Trophoblast cell (in vitro differentiated cells and primary cell): ENCODE measurements at places on chromosomes 16 and 17.
A peak's percentile ranks its signal among the peaks of the same experiment; 100 is the strongest.

DNA sequence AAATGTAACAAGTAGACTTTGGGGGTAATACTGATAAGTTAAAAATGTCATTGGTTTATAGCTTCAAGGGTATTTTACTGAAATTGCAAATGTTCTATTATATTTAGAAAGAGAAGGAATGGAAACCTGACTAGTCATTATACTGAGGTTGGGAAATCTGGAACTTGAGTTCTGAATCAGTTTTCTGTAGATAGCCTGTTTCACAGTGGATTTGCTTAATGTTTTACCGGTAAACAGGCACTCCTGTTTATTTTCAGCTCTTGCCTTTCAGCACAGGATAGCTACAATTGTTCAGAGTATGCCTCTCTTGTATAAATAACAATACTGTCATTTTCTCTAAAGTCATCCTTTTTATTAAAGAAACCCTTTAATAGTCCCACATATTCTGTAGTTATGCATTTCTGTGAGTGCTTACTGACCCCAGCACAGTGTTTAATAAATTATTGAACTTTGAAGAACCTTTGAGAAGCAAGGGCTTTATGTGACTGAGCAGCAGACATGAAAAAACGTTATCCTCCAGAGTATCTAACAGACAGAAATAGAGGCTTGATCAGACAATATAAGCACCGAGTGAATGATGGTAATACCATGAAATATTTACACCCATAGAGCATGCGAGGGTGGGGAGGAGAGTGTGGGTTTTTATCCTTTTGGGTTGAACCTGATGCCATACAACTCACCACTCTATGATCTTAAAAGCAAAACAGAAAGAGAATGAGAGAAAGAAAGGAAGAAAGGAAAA lies 58.2 kb downstream of the FTO start:
- no peak overlapping the region for H3K27ac ChIP-seq
- no peaks in the 10 kb centered on the region for H3K36me3 ChIP-seq
- no peak overlapping the region for H3K4me3 ChIP-seq
- peaks cover 8% of the 10 kb centered on the region for H3K4me1 ChIP-seq
- H3K27me3 ChIP-seq: no peaks in the 10 kb centered on the region

DNA sequence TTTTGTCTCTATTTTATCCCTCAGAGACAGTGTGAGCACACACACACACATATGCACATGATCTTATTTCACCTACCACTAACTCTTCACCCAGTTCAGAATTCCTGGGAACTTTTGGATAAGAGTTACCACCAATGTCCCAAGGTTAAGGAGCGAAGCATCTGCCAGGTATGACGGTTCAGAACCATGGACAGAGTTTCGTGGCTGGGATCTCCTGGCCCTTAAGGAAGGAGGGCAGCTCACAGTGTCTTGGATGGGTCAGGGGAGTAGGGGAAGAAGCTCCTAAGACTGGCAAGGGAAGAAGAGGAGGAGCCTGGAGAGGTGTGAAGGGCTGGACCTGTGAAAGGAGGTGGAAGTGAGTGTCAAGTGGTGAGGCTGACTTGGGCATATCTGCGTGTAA lies 23.0 kb upstream of the TMEM132E start:
- peak; percentile 9 for DNase-seq
- H3K36me3 ChIP-seq: no peaks in the 10 kb centered on the region
- no peaks in the 10 kb centered on the region for H3K27me3 ChIP-seq

DNA sequence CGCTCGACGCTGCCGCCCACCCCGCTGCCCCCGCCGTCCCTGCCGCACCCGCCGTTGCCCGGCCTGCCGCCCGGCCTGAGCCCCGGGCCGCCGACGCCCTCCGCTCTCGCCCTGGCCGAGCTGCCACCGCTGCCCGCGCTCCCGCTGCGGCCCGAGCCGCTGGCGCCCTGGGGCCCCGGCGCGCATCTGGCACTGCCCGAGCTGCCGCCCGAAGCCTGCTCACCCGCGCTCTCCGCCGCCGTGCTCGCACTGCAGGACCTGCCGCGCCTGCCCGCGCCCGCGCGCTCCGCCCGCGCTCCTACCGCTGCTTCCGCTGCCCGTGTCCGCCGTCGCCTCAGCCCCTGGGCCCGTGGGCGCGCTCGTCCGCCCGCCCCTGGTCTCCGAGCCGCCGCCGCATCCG lies 8.4 kb upstream of the CLDN9 start:
- peak overlapping the region; percentile 31 for H3K27ac ChIP-seq
- H3K36me3 ChIP-seq: no peaks in the 10 kb centered on the region
- peak; percentile 35 for DNase-seq
- peak overlapping the region; percentile 72 for H3K4me3 ChIP-seq
- H3K27me3 ChIP-seq: no peaks in the 10 kb centered on the region
- H3K4me1 ChIP-seq: peaks cover 24% of the 10 kb centered on the region

DNA sequence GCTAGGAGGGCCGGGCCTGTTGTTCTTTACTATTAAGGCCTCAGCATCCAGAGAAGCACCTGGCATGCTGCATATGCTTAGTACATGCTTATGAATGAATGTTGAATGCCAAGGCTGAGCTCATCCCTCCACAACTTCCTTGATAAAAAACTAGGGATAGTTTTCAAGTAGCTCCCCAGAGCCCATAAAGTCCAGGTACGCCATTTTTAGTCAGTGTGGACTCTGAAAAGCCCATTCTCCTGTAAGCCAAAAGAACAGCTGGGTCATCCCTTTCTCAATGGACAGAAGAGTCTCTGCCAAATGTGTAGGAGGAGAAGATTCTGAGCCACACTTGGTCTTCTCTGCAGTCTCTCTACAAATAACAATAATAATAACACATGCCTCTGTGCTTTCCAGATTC lies 8.9 kb upstream of the ITGB3 start:
- no peaks in the 10 kb centered on the region for H3K27me3 ChIP-seq
- H3K27ac ChIP-seq: no peak overlapping the region
- no peak for DNase-seq
- no peak overlapping the region for H3K4me3 ChIP-seq
- peaks cover 2% of the 10 kb centered on the region for H3K4me1 ChIP-seq

GRCh38 chr16:50602531-50603205 lies 54.5 kb downstream of the NKD1 start:
- no peak for DNase-seq
- no peak overlapping the region for H3K4me3 ChIP-seq
- H3K36me3 ChIP-seq: no peaks in the 10 kb centered on the region
- H3K27me3 ChIP-seq: no peaks in the 10 kb centered on the region

GRCh38 chr17:61974115-61974514 lies 46.3 kb upstream of the INTS2 start:
- H3K27ac ChIP-seq: no peak overlapping the region
- no peaks in the 10 kb centered on the region for H3K4me1 ChIP-seq
- no peak overlapping the region for H3K4me3 ChIP-seq
- H3K27me3 ChIP-seq: no peaks in the 10 kb centered on the region
- peaks cover 34% of the 10 kb centered on the region for H3K36me3 ChIP-seq
